ENCODE measurements at places on chromosomes 12 and 14.

GRCh38 chr12:570921-571794 is 92.1 kb downstream of the NINJ2 start:
- no peak for DNase-seq

DNA sequence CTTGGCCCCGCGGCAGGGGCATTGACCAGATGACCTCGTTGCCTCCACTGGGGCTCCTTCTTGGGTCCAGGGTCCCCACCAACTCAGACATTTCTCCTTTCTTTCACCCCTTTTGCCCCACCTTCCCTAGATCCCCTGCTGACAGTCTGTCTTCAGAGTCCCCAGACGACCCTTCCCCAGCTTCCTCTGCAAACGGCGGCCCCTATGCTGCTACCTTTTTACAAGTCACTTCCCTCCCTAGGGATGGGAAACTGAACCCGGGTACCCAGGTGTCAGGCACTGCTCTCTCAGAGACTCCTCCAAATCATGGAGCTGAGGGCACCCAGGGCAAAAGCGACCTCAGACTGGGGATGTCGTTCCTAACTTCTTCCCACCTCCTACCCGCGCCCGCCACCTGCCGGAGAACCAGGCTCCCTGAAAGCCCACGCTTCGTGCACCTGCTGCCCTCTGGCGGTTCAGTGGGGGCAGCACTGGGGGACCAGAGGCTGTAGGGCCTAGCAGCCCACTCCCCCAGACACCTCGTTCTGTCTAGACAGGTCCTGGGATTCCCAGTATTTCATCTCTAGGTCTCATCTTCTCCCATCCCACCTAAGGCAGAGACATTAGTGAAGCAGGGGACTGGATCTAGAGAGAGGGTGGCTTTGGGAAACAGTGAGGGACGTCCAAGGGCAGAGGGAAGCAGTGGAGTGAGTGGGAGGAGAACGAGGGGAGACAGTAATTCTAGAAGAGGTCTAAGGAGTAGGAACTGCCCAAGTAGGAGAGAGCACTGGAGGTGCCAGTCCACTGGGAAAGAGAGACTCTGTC is 4.9 kb downstream of the ZNF385A start:
- peak; percentile 84 for DNase-seq

DNA sequence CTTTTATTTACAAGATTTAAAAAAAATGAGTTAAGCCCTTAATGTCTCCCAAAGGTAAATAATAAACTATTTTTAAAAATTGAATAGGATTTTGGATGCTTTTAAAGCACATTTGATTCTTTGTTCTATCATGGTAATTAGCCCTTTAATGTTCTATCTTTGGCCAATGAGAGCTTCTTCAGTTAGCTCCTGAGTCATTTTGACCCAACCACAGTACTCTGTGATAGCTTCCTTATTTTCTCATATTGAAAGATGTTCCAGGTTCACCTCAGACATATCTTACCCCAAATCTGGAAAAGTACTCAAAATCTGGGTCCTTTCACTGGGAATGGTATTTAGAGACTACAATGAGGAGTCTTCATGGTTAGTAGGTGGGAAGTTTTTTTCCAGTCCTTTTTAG is 98.0 kb downstream of the MYRFL start:
- DNase-seq: no peak

- DNase-seq: no peak
These were observed 9.1 kb downstream of the KIF26A start for GRCh38 chr14:104147346-104148125.

DNA sequence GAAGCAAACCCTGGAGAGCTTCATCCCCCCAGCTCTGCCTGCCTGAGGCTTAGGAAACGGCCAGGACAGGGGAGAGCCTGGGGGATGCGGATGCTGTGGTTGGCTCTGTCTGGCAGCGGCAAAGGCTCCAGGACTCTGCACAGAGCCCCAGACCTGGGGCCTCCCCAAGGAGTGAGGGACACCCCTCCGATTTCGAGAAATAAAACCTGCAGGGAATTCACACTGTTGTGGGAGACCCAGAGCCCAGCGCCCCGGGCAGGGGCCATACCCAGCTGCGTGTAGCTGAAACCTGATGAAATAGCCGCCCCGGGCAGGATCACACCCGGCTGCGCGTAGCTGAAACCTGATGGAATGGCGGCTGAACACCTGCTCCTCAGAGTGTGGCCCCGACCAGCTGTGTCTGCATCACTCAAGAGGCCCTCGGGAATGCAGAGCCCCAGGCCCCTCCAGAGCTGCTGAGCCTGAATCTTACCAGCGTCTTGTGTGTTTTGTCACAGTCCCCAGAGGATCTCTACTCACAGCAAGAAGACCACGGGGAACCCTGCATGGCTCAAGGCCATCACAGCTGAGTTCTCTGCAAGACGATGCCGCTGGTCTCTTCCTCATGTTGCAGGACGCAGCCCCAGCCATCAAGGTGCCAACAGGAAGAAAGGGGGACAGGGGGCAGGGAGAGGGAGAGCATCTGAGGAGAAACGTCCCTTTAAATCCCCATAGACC is 46.5 kb upstream of the GALNT9 start:
- DNase-seq: no peak

DNA sequence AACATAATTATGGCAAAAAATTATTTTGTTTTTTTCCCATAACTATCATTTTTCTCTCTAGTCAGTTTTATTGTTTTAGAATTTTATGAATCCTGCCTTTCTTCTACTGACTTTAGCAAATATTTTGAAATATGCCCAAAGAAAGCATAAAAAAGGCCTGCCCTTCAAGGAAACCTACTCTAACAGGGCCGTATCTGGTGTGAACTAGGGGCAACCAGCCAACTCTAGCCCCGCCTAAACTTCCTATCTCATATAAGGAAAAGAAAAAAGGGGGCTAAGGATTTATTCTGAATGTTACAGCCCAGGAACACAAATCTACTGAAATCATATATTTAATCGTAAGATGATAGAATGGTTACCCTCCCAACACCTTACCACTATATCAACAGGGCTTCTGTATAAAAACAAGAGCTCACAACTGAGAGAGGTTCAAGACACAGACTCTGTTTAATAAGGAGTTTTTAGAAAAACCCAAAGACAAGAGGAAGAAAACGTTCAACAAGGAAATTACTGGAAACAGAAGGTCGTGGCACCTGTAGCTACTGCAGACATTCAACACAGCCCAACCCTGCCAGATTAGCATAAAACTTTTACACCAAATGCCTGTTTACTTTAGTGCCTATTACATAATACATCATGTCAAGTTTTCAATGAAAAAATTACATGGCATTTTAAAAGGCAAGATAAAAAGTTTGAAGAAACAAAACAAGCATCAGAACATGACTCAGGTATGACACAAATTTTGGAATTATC is 12.9 kb upstream of the EPYC start:
- DNase-seq: no peak

- DNase-seq: no peak
These were observed 776.0 kb downstream of the C12orf50 start for GRCh38 chr12:87253157-87253556.

DNA sequence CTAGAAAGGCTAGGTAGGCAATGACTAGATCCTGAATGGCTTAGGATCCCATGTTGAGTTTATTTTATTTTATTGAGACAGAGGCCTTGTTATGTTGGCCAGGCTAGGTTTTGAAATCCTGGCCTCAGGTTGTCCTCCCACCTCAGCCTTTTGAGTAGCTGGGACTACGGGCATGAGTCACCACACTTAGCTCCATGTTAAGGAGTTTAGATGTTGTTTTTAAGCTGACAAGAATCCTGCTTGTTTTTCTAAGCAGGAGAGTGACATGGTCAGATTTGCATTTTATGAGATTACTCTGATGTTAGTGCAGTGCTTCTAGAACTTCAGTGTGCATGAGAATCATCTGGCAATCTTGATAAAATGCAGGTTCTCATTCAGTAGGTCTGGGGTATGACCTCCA is 14.5 kb downstream of the CCDC198 start:
- DNase-seq: no peak

GRCh38 chr12:91841822-91842221 is 303.8 kb downstream of the BTG1 start:
- DNase-seq: no peak

- no peak for DNase-seq
These were observed 245.6 kb upstream of the RGS6 start for GRCh38 chr14:71686677-71687076.

DNA sequence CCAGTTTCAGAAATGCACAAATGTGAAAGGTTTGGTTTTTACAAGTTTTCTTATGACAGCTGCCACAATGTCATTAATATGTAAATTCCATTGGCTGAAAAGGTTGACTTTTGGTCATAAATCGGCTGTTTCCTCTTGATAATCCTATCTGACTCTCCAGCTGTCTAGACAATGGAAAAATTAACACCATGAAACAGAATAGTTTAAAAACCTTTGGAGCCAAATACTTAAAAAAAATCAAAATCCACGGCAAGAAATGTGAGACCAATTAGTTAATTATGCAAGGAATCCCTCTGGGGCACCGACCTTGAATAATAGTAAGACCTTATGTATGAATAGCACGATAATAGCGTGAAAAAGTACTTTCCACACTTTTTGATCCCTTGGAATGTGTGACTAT is 138.0 kb downstream of the ZNF664 start:
- no peak for DNase-seq

- no peak for DNase-seq
These were observed 14.4 kb downstream of the TTLL5 start for GRCh38 chr14:75675265-75675960.

- DNase-seq: no peak
These were observed 152.1 kb upstream of the NAV3 start for GRCh38 chr12:77678621-77679020.

DNA sequence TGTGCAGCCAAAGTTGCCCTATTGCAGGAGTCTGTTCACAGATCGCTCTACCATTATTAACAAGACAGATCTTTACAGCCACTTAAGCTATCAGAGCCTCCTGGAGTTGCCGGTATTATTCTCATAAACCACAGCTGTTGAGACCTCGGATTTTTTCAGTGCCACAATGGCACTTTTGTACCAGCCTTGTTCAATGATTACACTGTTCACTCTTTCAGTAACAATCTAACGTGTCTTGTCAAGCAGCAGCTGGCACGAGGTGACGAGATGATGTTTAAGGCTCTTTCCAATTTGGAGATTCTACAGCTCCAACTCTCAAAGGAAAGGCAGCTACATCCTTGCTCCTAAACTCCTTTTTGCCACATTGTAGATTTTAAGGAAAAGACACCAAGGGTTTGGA is 30.7 kb downstream of the LRIG3 start:
- no peak for DNase-seq

- DNase-seq: no peak
These were observed 558.8 kb upstream of the FBXO33 start for GRCh38 chr14:39991041-39991440.

DNA sequence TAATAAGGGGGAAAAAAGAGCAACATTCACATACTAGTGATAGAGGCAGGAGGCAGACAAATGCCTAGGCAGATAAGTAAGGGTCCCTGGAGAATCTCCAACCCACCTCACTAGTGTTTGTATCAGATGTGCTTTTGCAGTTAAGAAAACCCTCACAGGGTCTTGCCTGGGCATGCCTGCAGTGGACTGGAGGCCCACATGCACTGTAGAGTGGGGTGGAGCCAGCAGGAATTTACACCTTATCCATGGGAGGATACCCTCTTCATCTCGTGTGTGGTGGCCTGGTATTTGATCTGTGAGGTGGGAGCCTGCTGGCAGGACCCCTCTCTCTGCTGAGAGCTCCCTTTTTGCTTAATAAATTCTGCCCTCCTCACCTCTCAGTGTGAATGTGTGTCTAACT is 238.0 kb upstream of the SLC16A7 start:
- no peak for DNase-seq

GRCh38 chr14:78399316-78399889 is 229.2 kb downstream of the NRXN3 start:
- no peak for DNase-seq

DNA sequence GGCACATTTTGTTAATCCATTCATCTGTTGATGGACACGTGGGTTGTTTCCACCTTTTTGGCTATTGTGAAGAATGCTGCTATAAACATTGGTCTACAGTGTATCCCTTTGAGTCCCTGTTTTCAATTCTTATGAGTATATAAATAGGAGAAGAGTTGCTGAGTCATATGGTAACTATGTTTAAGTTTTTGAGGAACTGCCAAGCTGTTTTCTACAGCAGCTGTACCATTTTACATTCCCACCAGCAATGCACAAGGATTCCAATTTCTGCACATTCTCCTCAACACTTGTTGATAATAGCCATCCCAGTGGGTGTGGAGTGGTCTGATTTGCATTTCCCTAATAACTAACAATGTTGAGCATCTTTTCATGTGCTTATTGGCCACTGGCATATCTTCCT is 6.9 kb upstream of the SVOP start:
- DNase-seq: no peak

DNA sequence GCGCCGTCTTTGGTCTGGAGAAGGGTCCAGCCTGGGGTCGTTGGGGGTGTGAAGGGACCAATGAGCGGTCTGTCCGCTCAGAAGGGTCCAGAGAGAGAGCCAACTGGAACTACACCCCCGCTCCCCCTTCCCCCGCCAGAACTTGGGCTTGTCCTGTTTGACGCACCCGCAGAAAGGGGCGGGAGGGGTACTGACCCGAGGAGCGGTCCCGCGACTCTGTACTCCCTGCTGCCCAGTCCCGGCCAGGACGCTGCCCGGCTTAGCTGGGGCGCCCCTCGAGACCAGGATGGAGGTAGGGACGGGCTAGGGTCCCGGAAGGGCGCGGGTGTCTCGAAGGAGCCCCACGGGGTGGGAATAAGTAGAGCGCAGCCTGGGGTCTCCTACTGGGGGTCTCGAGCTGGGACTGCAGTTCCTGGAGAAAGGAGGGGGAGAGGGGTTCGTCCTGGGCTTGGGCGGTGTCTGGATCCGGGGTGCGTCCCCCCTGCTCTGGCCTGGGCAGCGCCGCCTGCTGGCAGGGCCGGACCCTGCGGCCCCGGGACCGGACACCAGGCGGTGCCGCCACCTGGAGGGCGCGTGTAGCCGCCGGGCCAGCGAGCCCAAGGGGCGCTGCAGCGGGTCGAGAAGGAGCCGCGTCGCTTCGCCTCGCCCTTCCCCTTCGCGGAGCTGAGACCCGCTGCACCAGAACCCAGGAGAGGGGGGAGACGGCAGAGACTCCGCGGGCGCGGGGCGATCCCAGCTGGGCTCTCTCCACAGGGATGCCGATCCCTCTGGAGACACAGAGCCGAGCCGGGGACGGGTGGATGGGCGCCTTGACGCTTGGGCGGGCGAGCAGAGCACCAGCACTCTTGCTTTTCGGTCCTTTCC is 3.8 kb upstream of the CACNB3 start:
- peak; percentile 76 for DNase-seq

DNA sequence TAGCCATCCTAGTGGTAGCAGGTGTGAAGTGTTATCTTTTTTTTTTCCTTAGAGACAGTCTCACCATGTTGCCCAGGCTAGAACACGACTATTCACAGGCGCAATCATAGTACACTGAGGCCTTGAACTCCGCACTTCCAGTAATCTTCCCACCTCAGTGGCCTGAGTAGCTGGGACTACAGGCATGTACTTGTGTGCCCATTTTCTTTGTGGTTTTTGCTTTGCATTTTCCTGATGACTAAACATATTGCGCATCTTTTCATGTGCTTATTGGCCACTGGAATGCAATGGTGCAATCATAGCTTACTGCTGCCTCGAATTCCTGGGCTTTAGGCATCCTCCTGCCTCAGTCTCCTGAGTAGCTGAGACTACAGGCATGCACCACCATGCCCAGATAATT is 33.3 kb upstream of the GCH1 start:
- DNase-seq: no peak

GRCh38 chr14:64825006-64825405 is 54.7 kb downstream of the SPTB start:
- no peak for DNase-seq

- DNase-seq: no peak
These were observed 168.0 kb downstream of the EGLN3 start for GRCh38 chr14:33782923-33783322.

Measured in CD4-positive, alpha-beta memory T cell (primary cell).